SK-N-MC (cell line): ENCODE measurements at places on chromosomes 6 and 20.

- no peak for DNase-seq
These were observed 75.9 kb upstream of the HDDC2 start for GRCh38 chr6:125377621-125378020.

GRCh38 chr6:129989396-129989795 is 29.0 kb upstream of the L3MBTL3 start:
- DNase-seq: no peak

- no peak for DNase-seq
These were observed 651 bp upstream of the TAPBP start for GRCh38 chr6:33314515-33314942.

- DNase-seq: no peak
These were observed 198.5 kb upstream of the RSPO3 start for GRCh38 chr6:126919947-126920346.

DNA sequence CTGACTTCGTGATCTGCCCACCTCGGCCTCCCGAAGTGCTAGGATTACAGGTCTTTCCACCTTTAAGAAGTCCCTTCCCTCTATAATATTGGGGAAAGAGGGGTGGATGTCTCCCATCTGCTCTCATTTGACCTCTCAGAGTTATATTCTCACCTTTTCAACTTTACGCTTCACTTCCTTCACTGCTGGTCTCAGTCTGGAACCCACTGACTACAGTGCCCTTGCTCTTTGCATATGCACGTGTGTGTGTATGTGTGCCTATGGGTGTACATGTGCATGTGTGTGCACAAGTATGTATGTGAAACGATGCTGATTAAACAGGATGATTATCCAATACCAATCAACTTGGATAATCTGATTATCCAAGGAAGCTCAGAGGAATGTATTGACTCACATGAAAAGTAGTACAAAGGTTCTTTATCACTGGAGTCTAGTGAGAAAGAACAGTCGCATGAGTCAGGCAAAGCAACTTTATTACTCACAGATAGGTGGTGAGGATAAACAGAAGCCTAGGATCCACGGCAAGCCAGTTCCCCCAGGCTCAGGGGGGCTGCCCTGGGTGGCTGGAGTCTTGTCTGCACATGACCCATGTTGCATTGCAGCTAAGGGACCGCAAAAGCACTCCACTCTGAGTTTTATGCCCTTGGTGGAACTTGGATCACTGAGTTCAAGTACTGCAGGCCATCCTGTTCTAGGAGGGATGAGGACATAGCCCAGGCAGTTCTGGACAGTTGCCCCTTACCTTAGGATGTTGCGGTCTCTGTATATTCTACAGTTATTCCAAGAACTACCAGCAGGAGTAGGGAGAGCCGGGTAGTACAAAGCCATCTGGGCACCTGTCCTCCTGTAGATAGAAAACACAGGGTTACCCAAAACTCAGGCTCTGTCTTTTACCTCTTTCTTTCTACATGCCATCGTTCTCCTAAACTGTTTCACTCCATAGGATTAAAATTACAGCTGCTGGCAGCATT is 50.9 kb downstream of the SNRNP48 start:
- DNase-seq: no peak

- no peak for DNase-seq
These were observed 488.5 kb upstream of the MAP3K7 start for GRCh38 chr6:91075244-91075976.

GRCh38 chr6:136607932-136608772 is 57.9 kb upstream of the MAP7 start:
- peak; percentile 22 for DNase-seq

DNA sequence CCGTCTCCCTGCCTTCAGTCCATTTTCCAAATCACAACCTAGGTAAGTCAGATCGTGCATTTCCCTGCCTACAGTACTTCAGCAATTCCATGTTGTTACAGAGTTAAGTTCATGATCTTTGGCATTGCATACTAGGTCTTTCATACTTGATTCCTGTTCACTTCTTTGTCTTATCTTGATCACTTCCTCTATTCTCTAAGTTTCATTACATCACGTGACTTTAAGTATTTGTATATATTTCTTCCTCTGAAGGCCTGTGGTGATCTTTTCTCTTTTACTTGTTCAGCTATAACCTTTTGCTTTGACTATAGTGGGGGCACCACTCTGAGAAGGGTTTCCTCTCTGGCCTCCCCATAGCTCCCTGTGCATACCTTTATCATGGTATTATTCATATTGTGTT is 100.2 kb downstream of the TRMT11 start:
- no peak for DNase-seq

DNA sequence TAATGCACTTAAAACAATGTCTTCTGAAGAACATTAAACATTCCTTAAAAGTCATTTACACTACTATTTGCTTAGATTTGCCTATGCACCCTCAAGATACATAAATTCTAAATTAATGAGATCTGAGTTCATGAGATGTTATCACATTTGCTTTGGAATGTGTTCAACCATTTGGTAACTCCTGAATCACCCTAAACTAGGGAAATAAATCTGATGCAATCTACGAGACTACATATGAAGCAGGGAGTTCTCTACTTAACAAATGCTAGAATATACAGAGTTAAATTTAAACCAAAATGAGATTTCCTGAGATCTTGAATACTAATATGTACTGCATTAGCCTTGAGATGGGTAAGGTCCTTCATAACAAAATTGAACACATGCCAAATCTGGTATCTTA is 170.1 kb downstream of the CLIC5 start:
- peak; percentile 39 for DNase-seq

GRCh38 chr20:10576411-10577090 is 97.2 kb downstream of the JAG1 start:
- DNase-seq: no peak

GRCh38 chr6:82641677-82642076 is 278.1 kb downstream of the TPBG start:
- DNase-seq: no peak

GRCh38 chr6:28856620-28857005 is 67.2 kb downstream of the TRIM27 start:
- DNase-seq: no peak

GRCh38 chr20:11332381-11332780 is 585.3 kb upstream of the BTBD3 start:
- DNase-seq: no peak

- DNase-seq: no peak
These were observed 1.0 kb downstream of the MAP1LC3A start for GRCh38 chr20:34559311-34560140.

GRCh38 chr6:83006270-83006905 is 59.3 kb downstream of the UBE3D start:
- no peak for DNase-seq

- no peak for DNase-seq
These were observed 1309.4 kb downstream of the EPHA7 start for GRCh38 chr6:92109956-92110355.

GRCh38 chr6:40897390-40898003 is 141.5 kb downstream of the UNC5CL start:
- DNase-seq: no peak

GRCh38 chr20:50187403-50188051 is 3.1 kb upstream of the CEBPB start:
- no peak for DNase-seq

GRCh38 chr6:21005816-21006570 is 471.7 kb downstream of the CDKAL1 start:
- DNase-seq: no peak

- DNase-seq: peak; percentile 76
These were observed 10.6 kb upstream of the SASH1 start for GRCh38 chr6:148332088-148332487.

DNA sequence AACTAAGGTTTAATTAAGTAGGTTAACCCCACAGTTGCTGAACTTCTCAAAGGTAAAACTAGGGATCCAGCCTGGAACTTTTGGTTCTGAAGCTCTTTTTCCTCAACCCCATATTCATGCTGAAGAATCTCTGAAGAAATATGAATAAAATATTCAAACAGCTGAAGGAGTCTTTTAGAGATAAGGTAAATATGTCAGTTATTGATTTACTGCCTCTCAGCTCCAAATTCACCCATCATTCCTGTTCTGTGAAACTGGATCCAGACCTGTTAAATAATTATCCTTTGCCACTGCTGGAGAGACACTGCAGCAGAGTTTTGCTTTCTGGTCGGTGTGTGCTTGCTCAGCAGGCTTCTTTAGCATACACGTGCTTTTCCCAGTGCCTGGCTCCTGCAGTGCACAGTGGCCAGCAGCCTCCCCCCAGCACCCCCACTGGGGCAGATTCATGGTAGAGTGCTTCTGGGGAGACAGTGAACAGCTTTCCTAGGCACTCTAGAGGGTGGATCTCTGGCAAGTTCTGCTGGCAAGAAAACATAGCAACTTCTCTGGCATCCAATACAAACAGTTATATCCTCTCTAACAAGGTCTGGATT is 62.0 kb upstream of the BCLAF1 start:
- DNase-seq: no peak

GRCh38 chr6:30792786-30793185 is 48.4 kb upstream of the IER3 start:
- no peak for DNase-seq

GRCh38 chr6:167013067-167013466 is 13.9 kb downstream of the CEP43 start:
- no peak for DNase-seq

- peak; percentile 30 for DNase-seq
These were observed 80.9 kb downstream of the HAO1 start for GRCh38 chr20:7859356-7859802.

DNA sequence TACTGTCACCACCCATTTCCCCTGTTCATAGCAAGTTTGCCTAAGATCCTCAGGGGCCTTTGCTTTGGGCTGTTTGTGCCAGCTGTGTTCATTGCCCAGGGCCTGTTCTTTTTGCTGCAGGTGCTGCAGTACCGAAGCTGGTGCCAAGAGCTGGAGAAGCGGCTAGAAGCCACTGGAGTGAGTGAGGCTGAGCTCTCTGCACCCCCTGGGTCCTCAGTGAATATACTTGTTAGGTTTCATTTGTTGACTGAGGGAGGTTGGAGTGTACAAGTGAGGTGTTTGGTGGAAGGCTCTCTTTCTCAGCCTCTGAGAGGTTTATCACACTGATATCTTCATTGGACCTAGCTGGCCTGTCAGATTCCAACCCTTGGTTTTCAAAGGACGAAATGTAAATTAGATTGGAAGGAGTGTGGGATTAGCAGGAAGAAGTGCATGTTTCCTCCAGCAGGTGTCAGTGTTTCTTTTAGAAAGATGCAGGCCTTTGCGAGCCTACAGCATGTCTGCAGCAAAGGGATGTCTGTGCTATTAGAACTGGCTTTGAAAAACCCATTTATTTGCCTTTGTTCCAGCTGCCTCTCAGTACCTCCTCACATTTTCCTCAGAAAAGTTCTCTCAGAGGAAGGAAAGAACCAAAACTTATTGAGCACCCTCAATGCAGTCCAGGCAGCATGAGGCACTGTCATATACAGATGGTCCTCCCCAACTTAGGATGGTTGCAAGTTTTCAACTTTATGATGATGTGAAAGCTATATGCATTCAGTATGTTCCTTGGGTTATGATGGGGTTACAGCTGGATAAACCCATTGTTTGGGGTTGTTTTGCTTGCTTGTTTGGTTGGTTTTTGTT is 8.3 kb downstream of the CEP250 start:
- DNase-seq: peak; percentile 42

- no peak for DNase-seq
These were observed 37.2 kb upstream of the ZNF337 start for GRCh38 chr20:25733903-25734302.

- no peak for DNase-seq
These were observed 286.1 kb upstream of the PLCB4 start for GRCh38 chr20:8782804-8783203.

DNA sequence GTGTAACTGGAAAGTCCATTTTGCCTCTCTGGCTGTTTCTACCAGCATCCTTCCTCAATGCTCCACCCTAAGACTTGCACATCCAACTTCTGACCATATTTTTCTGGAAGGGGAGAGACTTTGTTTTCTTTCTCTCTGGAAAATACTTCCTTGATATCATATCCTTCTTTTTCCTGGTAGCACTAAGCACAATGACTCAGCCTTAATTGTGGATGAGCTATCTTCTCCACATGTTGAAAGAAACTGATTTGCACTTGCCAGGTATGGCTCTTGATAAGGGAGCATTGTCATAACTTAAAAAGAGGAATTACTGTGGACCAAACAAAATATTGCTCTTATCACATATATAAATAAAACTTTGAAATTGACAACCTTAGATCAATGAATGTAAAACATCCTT is 30.1 kb upstream of the IBTK start:
- DNase-seq: no peak

GRCh38 chr6:142946181-142946923 is 1.4 kb upstream of the HIVEP2 start:
- peak; percentile 47 for DNase-seq
